ENCODE measurements at places on chromosomes 12 and 14.

DNA sequence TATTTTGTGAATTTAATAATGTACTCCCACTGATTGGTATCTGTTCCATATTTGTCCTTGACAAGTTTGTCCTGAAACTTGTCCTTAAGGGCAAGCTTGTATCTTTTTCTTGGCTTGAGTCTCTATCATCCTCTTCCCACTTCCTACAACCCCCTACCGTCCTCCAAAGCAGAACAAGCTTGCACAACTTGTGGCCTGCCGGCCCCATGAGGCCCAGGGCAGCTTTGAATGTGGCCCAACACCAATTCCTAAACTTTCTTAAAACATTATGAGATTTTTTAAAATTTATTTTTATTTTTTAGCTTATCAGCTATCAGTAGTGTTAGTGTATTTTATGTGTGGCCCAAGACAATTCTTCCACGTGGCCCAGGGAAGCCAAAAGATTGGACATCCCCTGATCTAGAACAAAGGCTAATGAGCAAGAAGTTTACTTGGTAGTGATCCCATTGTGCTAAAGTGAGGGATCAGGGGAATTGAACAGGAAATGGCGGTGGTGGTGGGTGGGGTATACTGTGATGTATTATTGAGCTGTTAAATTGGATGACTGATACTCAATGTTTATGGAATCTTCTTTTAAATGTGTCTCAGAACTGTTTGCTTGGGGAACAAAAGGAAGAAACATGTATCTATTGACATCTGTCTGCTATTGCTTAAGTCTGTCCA lies 37.8 kb downstream of the TMX1 start:
- DNase-seq: no peak

DNA sequence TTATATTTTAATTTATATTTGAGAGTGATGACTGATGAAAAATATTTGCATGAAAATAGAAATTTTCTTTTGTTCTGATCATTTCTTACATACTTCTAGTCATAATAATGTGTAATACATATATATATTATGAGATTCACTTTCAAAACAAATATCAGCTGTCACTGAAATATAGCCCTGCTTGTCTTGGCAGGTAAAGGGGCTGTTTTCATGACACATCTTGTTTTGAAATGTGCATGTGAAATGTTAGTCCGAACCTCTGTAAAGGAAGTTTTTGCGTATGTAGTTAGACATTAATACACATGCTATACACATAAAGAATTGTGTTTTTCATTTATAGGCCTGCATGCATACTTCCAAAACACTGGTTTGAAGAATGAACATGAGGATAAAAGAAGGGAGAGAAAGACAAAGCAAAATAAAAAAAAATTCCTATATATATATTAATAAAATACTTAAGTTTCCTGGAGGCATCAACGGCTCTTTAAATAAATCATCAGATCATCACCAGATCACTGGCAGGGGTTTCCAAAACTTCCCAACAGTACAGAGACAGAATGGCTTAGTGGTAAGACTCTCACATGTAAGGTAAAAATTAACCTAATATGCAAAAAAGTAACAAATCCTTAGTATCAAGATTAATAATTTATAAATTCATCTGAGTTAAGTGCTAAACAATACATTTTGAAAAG lies 60.1 kb downstream of the SEL1L start:
- DNase-seq: no peak

DNA sequence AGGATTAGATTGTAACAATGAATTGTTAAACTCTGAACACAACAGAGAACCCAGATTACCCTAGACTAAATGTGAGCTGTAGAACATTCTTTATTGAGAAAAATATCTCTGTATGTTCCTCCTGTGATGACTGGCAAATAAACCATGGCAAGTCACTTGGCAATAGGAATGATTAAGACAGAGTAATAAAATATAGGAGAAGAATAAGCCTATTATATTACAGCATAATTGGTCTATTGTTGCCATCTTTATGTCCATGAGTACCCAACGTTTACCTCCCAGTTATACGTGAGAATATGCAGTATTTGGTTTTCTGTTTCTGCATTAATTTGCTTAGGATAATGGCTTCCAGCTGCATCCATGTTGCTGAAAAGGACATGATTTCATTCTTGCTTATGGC lies 211.2 kb upstream of the AVPR1A start:
- no peak for DNase-seq

- no peak for DNase-seq
Measured at GRCh38 chr14:103891667-103892215, 36.5 kb upstream of the TDRD9 start.

Data from fibroblast of skin of abdomen (primary cell).